Naive thymus-derived CD8-positive, alpha-beta T cell (primary cell): ENCODE measurements at places on chromosomes 3 and 15. TPM values are rescaled to one million over a fixed set of nuclear protein-coding genes. Genes with fewer than 3 reads are reported as not detected.

Gene P2RY12
- not detected for polyA plus RNA-seq

Gene FOXB1
- polyA plus RNA-seq: not detected

Gene ALPK3
- polyA plus RNA-seq: not detected

Gene OTOL1
- polyA plus RNA-seq: not detected

Gene CLDN11
- not detected for polyA plus RNA-seq

Gene SERINC4
- polyA plus RNA-seq: 2.1 TPM

Gene CX3CR1
- polyA plus RNA-seq: 3.4 TPM

Gene RTP3
- polyA plus RNA-seq: not detected

Gene QTRT2
- 12.9 TPM for polyA plus RNA-seq

Gene ANKRD34C
- polyA plus RNA-seq: not detected

Gene B3GNT5
- polyA plus RNA-seq: not detected

Gene CORO2B
- not detected for polyA plus RNA-seq

Gene NOX5
- polyA plus RNA-seq: not detected

Gene TMC3
- polyA plus RNA-seq: 0.05 TPM

Gene PPP2R3A
- polyA plus RNA-seq: 0.51 TPM

Gene COMMD4
- 42.5 TPM for polyA plus RNA-seq

Gene AGTR1
- polyA plus RNA-seq: not detected

Gene RBP2
- polyA plus RNA-seq: not detected

Gene SRGAP3
- polyA plus RNA-seq: 1.1 TPM

Gene TMPRSS7
- 0.12 TPM for polyA plus RNA-seq
